ENCODE measurements at places on chromosomes 7 and 10. TPM values are rescaled to one million over a fixed set of nuclear protein-coding genes. Genes with fewer than 3 reads are reported as not detected.

Gene FEZF1
- total RNA-seq: not detected

Gene PDGFA
- total RNA-seq: 42.4 TPM

DNA sequence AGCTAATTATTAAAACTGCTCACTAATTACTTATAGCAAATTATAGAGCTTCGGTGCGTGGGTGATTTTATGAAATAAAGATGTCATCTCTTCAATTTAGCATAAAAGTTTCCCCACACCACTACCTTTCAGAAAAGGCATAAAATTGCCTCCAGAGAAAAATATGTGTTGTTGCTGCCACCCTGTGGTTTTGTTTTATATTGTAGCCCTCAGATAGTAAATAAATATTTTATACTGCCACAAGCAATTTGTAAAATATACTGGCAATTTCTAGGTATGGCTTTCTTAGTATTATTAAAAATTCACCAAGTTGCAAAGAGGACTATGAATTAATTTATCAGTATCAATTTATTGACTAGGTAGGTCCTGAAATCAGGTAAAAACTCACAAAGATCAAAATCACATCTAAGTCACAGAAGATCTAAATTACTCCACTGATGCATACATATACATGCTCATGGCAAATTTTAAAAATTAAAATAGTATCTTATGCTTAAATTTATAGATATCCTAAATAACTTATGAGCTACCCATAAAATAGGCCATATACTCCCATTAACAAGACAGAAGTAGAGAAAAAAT, 26.5 kb downstream of the ASNS start:
- no peak for DNase-seq

DNA sequence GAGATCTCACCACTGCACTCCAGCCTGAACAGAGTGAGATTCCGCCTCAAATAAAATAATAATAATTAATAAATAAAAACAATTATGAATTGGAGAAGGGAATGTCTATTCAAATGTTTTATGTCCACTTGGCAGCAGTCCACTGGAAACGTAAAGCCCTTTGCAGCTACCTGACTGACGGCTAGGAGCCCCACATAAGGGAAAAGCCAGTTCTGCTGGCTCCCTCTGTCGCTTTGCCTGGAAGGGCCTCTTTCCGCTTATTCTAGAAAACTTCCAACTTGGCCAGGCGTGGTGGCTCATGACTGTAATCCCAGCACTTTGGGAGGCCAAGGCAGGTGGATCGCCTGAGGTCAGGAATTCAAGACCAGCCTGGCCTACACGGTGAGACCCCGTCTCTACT, 6.1 kb upstream of the TNS3 start:
- no peak for DNase-seq

Gene SP8
- 4.5 TPM for total RNA-seq

- DNase-seq: no peak
Measured at GRCh38 chr7:57203161-57203791, 71.0 kb upstream of the ZNF479 start.

Gene EVX1
- total RNA-seq: not detected

- no peak for DNase-seq
Measured at GRCh38 chr10:2121929-2122328, 384.6 kb upstream of the ADARB2 start.

DNA sequence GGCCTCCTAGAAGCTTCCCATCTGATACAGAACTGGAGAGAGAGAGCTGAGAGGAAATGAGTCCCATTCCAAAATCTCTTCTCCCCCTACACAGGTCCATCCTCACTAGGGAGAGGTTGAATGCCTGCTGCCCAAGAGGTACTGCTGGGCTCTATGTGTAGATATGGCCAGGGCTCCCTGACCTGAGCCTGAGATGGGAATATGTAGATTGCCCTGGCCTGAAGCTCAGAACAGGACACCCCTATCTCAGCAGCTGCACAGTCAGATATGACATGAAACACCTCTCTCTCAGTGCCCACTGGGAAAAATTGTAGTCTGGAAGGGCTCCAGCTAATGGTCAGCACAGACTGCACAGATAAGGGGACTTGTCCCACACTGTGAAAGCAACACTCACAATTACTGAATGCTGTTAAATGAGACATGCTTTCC, 3.1 kb upstream of the IFIT1B start:
- DNase-seq: no peak

DNA sequence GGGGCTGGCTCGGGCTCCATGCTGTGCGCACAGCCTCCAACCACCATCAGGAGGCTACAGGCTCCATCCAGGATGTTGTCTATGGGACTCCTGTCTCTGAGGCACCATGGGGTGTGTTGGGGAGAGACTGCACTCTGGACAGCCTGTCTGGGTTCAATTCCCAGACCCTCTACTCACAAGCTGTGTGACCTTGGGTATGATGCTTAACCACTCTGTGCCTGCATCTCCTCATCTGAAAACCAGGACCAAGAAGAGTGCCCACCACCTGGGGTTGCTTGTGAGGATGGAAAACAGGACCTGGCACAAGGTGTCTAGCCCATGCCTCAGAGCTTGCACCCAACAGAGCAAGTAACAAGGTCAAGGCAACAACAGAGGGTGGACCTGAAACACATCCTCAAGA, 109.8 kb downstream of the KCNMA1 start:
- DNase-seq: no peak

DNA sequence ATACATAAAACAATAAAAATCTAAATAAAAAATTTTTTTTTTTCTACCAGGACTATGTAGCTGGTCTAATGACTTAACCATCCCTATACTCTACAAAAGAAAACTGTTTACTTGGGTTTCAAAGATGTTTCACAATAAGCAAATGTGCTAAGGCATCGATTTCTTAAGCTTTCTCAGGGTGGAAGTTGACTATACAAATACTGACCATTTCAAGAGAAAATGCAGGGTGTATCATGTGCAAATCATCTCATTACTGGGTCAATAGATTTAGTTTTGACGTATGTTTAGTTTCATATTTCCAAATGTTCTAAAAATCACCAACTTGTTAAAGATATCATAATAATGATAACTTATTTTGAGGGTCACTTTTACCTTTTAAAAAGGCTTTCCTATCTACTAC, 7.5 kb downstream of the NRP1 start:
- DNase-seq: no peak

- no peak for DNase-seq
Measured at GRCh38 chr10:75663947-75664664, 232.7 kb downstream of the LRMDA start.
